Daoy (cell line): ENCODE measurements at places on chromosomes 1 and 21.

DNA sequence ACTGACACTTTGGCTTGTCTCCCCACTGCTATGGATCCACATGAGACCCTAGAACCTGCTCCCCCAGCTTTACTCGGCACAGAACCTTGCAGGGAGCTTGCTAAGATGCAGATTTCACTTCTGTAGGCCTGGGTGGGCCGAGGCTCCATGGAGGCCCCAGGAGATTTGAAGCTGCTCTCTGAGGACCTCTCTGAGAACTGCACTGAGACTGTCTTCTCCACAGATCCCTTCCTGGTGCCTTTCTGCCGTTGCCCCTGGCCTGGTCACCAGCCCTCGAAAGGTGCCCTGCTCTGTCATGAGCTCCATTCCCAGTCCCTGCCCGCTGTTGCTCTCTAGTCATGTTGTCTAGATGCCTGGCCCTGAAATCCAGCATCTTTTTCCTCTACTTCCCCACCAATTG, 588.4 kb downstream of the AJAP1 start:
- no peak for DNase-seq

DNA sequence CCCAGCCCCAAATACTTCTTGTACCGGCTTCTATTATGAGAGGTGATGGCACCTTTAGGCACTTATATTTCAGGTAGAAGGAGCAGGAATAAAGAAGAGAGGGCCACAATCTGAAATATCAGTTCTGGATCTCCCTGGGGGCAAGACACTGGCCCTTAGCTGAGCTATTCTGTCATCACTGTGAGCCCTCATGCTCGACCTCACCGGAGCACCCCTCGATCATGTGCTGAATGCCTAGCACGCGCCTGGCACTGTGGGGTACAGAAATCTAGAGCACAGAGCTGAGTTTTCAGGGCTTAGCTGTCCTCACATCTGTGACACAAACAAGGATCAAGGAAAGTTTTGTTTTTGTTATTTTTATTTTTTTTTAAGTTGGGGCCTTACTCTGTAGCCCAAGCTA, 7.6 kb upstream of the MX1 start:
- no peak for DNase-seq

GRCh38 chr1:153358691-153358975, 979 bp downstream of the S100A9 start:
- no peak for DNase-seq

GRCh38 chr1:94026619-94027380, 94.1 kb downstream of the ABCA4 start:
- no peak for DNase-seq

DNA sequence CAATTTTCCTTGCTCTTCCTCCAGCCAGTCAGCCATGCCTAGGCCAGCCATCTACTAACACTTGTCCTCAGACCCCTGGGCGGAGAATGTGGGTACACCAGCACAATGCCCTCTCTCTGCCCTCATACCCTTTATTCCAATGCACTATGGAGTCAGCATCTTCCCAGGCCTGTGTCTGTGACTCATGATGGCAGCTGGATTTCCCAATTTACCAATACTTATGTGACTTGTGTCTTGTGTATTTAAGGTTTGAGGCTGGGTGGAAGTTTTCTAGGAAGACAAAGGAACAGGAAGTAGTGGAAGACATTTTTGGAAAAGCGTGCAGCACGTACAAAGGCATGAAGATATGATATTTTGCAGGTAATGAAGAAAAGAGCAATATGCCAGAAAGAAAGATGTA, 114.3 kb downstream of the NMNAT2 start:
- DNase-seq = peak; percentile 41

DNA sequence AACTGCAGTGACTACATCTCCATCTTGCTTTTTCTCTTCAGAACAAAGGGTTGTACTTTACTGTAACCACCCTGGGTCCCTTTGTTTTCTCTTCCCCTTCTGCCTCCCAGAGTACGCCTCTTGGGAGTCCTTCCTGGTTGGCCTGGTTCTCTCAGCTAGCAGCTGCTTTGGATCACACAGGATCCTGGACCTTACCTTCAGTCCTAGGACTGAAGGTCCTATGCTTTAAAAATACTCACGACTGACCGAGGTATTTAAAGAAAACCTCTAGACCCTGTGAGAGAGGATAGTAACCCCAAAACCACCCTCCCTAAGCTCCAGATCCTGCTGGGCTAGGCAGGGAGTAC, 4.8 kb downstream of the TRIM45 start:
- no peak for DNase-seq

GRCh38 chr21:27787046-27787445, 820.2 kb upstream of the ADAMTS5 start:
- no peak for DNase-seq

DNA sequence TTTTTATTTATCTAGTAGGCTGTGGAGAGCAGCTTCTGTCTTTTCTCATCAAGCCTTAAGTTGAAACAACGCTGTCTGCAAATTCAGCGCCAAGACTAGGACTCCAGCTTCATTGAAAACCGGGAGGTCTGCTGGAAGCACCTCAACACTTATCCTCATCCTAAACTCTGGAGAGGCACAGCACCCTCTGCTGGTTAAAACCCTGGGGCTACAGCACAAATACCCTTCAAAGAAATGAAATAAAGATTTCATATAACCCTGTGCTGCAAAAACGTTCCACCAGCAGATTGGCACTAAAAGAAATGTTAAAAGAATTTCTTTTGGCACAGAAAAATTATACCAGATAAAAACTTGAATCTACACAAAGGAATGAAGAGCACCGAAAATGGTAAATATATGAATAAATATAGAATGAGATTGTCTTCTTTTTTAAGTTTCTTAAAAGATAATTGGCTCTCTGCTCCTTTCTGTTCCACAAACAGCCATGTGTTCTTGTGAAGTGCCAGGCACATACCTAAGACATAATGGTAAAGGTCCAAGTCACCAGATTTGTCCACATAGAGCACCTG, 227.7 kb upstream of the SAMSN1 start:
- DNase-seq = no peak

DNA sequence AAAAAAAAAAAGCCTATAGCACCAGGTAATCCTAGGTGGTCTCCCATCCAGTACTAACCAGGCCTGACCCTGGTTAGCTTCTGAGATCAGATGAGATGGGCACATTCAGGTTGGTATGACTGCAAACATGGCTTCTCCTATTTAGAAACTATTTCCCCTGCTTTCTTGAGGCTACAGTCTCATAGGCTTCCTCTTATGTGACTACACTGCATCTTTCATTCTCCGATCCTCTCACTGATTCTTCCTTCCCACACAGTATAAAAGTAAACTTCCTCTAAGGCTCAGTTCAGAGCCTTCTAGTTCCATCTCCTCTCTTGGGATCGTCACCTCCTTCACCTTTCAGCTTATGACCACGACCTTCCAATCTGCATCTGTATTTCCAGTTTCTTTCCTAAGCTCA, 30.4 kb upstream of the RNF2 start:
- no peak for DNase-seq

GRCh38 chr1:64676386-64676785, 68.5 kb upstream of the RAVER2 start:
- DNase-seq = no peak

DNA sequence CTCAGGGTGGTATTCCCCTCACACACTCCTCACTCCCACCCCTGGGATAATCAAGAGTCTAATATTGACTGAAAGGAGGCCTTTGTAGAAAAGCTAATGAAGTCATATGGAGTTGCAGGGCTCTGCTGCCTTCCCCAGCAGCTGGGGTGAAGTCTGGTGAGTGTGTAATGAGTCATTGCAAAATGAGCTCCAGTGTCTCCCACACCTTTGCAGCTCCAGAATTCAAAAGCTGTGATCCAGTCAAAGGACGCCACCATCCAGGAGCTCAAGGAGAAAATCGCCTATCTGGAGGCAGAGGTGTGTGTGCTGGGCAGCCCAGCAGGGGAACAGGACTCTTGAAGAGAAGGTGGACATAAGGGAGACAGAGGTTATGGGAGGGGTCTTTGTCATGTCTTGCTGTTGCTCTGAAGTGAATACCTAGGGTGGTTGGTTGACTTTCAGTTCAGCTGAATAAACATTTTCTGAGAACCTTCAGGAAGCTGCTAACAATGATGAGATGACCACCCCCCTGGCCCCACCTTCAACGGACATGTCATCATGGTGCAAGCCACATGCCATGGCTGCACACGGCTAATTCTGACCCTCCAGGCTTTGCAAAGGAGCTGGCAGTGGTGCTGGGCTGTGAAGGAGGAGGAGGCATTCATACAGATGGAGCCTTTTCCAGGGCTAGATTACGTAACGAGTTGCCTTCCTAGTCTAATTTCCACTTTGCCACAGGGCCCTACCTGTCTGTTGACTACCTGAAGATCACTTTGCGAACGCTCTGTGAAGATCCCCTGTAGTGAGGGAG, 32.2 kb upstream of the SNX27 start:
- DNase-seq = peak; percentile 74

DNA sequence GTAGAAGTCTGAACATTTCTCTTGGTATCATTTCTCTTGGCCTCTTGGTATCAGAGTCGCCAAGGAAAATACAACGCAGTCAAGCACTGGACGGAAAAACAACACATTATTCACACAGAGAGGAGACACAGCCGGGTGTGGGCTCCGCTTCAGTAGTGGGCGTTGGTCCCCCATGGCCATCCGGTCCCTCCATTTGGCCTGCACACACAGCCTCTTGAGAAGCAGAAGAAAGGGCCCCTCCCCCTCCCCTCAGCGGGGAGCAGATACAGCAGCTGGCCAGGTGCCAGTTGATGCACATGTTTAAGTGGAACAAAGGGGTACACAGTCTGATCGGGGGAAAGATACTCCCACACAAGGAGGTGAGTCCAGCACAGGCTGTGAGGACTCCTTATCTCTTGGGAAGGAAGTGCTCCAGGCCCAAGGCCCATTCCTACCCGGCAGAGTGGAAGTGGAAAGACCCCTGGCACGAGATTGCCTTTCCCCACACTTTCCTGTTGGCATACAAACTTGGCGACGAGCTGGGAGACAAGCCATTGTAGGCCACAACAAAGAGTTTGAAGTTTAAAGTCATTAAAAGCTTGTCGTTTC, 311.3 kb downstream of the FAM72C start:
- DNase-seq = no peak

- DNase-seq = no peak
These were observed 530.8 kb upstream of the BEND5 start for GRCh38 chr1:49307457-49307856.

GRCh38 chr1:171909711-171910110, 68.4 kb downstream of the DNM3 start:
- DNase-seq = no peak

- DNase-seq = no peak
These were observed 101.1 kb downstream of the JAK1 start for GRCh38 chr1:64865105-64865757.

- no peak for DNase-seq
These were observed 24.1 kb downstream of the EPHA2 start for GRCh38 chr1:16131636-16132324.

DNA sequence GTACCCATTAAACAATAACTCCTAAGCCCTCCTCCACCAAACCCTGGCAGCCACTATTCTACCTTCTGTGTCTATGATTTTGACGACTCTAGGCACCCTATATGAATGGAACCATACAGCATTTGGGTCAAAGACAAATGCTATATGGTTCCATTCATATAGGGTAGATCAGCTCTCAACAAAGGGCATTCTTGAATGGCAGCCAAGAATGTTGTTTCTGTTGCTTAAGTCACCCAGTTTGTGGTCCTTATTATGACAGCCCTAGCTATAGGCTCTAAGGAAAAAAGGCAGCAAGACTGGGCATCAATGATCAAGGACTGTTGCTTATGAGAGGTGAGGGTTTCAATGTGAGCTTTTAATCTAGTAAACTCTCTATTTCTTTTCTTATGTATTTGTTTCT, 4.7 kb upstream of the SLC5A9 start:
- DNase-seq = no peak

- no peak for DNase-seq
These were observed 32.3 kb downstream of the FMO1 start for GRCh38 chr1:171280599-171280998.

DNA sequence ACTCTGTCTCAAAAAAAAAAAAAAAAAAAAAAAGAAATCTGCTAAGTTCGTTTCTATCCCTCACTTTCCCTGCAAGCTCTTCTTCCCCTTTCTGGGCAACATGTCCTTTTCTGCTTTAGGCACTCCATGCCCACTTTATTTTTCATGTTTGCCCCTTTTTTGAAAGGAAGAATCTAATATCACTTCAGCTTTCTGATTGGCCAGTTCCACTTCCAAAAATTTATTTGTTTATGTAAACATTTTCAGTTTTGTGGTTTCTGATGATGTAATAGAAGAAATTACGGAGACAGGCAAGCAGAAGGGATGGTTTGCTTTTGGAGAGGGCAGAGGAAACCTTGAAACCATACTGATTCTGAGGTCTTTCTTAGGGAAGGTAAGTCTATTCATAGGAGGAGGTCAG, 15.1 kb downstream of the IFNAR1 start:
- no peak for DNase-seq

DNA sequence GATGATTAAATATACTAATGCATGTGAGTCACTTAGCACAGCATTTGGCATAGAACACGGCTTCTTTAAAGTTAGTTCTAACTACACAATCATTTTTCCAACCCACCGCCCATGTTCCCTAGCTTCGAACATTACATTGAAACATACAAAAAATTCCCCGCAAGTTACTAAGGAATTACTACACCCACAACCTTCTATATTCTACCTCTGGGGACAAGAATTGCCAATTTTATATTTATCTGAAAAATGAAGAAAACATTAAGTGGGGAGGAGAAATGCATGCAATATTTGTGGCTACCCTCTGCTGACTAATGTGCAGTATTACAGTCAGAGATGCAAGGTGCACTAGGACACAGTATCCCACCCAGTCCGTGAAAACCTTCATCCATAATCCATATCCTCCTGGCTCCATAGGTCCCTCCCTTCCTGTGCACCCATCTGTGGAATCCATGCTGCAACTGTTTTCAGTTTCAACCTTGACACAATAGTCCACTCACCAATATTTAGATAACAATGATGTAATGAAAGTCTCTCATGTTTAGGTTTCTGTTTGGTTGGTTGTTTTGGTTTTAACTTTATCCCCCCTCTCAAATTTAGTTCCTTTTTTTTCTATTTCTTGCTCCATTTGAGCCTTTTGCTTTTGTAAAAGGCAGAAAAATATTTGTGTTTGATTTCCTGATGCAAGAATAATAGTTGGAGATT, 31.6 kb downstream of the RGS5 start:
- peak; percentile 53 for DNase-seq
